AG04449 (cell line): ENCODE measurements at places on chromosomes 3 and 15.

GRCh38 chr15:67884514-67885174 lies 44.8 kb upstream of the RNU6-1 start:
- DNase-seq: no peak

DNA sequence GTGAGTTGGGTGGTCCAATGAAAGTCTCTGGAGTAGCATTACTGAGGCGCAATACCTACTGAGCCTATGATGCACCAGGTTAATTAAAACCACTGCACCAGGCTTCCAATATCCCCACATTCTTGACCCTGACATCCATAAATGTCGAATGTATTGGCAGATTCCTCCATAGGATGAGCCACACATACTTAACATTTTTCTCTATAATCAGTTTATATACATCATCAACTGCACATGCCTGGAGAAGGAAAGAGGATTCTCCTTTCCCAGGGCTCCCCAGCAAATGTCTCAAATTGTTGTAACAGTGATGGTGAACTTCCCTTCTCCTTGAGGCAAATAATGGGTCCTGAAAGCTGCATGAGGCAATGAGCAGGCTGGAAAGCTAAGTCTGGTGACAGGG lies 82.3 kb upstream of the LPP start:
- DNase-seq: no peak

DNA sequence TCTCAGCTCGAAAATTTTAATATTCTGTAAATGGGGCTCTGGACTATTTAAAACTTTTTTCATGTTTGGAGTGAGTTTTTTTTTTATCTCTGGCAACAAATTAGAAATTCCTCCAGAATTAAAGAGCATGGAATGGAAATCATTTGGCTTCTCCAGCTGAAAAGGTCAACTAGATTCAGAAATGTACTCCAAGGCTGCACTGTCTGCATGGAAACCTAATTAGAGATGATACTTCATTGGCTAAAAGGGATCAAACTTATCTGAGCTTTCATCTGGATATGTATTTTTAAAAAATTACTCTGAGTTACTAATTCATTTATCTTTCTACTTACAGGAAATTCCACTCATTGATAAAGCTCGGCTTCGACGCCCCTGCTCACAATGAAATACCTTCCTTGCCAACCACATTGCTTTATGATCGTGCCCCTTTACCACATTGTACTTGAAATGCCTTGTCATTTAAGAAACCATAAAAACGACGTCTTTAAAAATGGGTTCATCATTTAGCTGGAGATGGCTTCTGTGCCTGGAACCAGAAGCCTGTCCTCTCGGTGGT lies 285.5 kb upstream of the ICE2 start:
- DNase-seq: no peak

DNA sequence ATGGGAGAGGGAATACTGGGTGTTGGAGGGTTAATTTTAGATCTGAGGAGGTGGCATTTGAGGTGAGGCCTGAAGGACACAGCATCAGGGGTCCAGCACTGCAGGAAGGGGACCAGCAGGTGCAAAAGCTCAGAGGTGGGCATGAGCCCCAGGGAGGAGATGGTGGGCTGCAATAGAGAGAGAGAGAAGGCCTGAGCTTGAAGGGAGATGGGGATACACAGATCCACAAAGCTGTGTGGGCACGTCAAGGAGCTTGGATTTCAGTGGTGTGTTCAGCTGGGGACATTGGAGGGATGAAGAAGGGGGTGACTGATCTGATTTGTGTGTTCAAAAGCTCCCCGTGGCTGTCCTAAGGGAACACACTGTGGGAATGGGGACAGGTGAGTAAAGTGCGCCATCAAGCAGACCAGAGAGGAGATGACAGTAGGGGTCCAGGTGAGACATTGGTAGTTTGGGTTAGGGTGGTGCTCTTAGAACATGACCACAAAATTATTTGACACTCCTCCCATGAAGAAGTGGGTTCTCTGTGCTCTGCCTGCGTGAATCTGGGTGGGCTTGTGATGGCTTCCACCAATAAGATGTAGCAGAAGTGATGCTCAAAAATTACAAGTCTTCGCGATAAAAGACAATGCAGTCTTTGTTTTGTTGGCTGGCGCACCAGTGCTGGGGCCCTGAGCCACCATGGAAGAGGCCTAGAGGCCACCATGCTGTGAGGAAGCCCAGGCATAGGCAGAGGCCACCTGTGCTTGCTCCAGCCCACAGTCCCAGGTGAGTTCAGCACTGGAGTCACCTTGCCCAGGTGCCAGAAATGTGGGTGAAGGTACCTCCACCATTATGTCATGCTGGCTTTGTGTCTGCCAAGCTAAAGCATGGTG lies 1.9 kb upstream of the WNT7A start:
- DNase-seq: no peak

- DNase-seq: no peak
These were observed 493.3 kb downstream of the FOXP1 start for GRCh38 chr3:71090207-71090606.

DNA sequence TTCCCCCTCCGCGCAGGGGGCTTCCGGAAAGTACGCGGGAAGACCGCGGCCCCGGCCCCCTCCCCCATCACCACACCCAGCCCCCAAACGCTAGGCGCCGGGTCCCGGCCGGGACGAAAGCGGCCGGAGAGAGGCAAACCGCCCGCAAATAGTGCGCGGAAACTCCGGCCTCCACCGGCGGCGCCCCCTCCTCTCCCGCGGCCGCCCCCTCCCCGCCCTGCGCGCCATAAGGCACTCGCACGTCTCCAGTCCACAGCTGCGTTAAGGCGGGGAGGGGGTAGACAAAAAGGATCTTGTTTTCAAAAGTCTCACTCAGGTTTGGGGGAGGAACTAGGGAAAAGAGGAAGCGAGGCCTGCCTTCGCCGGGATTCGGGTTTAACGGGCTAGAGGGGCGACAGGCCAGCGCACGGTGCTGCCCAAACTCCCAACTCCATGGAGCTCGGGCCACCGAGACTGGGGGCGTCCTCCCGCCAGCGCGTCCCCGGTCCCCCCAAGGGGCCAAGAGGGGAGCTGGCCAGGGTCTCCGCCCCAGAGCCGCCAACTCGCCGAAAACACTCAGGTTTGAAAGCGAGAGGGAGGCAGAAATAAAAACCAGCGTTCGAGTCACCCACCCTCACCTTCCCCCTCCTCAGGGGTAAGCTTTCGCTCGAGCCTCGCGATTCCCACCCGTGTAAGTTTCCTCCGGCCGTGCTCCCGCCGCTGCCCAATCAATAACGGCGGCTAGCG lies 1.8 kb downstream of the ANP32A start:
- no peak for DNase-seq

GRCh38 chr3:155872904-155873646 lies 2.6 kb downstream of the GMPS start:
- no peak for DNase-seq

DNA sequence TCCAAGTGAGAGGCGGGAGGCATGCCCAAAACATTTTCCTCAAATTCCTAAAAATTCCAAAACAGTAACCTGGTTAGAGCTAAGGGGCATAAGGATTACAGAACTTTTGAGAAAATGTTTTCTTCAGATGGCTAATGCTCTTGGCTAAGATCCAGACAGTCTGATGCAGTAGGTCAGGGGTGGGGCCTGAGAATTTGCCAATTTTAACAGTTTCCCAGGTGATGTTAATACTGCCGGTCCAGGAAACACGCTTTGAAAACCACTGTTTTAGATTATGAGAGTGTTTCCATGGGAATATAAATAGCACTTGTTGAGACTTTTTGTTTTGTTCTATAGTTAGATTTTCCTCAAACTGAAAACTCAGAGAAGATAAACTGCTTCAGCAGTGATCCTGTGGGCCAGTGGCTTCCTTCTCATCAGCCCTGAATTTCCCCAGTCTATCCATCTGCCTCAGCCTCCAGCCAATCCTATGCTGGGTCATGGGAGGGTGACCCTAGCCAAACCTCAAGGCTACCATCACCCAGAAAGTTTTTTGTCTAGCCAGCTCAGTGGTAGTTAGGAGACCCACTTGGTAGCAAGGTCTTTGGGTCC lies 71.6 kb upstream of the ACP3 start:
- no peak for DNase-seq
